ENCODE measurements at places on chromosomes 4 and X. TPM values are rescaled to one million over a fixed set of nuclear protein-coding genes. Genes with fewer than 3 reads are reported as not detected.

DNA sequence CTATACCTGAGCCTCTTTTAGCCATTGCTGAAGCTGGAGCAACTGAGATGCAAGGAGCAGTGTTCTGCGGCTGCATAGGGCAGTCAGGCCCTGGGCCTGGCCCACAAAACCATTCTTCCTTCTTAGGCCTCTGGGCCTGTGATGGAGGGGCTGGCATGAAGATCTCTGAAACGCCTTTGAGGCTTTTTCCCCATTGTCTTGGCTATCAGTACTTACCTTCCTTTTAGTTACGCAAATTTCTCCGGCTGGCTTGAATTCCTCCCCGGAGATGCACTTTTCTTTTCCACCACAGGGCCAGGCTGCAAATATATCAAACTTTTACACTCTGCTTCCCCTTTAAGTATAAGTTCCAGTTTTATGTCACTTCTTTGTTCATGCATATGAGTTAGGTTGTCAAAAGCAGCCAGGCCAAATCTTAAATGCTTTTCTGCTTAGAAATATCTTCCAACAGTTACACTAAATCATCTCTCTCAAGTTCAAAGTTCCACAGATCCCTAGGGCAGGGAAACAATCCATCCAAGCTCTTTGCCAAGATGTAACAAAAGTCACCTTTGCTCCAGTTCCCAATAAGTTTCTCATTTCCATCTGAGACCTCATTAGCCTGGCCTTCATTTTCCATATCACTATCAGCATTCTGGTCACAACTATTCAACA lies 194.4 kb upstream of the PCDH7 start:
- no peak for DNase-seq

GRCh38 chrX:46694549-46694948 lies 64.4 kb downstream of the SLC9A7 start:
- no peak for DNase-seq

The JAKMIP1 gene
- total RNA-seq: 8.2 TPM

The BMP2K gene
- total RNA-seq: 25.1 TPM

The MAGEA10 gene
- not detected for total RNA-seq

The SORBS2 gene
- 7.3 TPM for total RNA-seq

Data from H7 (cell line).